ENCODE measurements at places on chromosomes 12 and 14.

GRCh38 chr12:69150083-69150795 is 89.1 kb upstream of the CPSF6 start:
- no peak for DNase-seq

- no peak for DNase-seq
These were observed 114.6 kb upstream of the RMST start for GRCh38 chr12:97347956-97348355.

- peak; percentile 59 for DNase-seq
These were observed 96.8 kb downstream of the SINHCAF start for GRCh38 chr12:31228811-31229792.

GRCh38 chr12:618605-619004 is 44.6 kb downstream of the NINJ2 start:
- no peak for DNase-seq

DNA sequence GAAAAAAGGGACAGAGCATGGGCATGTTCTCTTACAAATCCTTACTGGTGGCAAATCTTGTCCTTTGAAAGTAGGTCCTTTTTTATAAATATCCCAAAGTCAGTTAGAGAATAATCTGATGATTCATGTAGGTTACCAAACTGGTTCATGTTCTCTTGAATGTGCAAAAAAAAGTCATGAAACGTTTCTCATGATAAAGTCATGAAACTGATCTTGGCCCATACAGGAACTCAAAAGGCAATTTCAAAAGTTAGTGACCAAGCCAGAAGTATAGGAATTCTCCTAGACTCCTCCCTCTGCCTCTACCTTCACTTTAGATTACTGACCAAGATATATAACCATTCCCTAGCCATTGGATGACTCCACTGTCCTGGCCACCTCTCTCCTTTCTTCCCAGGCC is 27.3 kb upstream of the SPTSSA start:
- no peak for DNase-seq

GRCh38 chr14:103396463-103396862 is 11.2 kb downstream of the MARK3 start:
- DNase-seq = no peak

- no peak for DNase-seq
These were observed 132.8 kb downstream of the RMST start for GRCh38 chr12:97595426-97595831.

Measured in left hindlimb (tissue), 1 donor.